ENCODE measurements at places on chromosomes 1 and 21.

GRCh38 chr1:33364565-33364918, 43.6 kb upstream of the A3GALT2 start:
- no peak for DNase-seq

DNA sequence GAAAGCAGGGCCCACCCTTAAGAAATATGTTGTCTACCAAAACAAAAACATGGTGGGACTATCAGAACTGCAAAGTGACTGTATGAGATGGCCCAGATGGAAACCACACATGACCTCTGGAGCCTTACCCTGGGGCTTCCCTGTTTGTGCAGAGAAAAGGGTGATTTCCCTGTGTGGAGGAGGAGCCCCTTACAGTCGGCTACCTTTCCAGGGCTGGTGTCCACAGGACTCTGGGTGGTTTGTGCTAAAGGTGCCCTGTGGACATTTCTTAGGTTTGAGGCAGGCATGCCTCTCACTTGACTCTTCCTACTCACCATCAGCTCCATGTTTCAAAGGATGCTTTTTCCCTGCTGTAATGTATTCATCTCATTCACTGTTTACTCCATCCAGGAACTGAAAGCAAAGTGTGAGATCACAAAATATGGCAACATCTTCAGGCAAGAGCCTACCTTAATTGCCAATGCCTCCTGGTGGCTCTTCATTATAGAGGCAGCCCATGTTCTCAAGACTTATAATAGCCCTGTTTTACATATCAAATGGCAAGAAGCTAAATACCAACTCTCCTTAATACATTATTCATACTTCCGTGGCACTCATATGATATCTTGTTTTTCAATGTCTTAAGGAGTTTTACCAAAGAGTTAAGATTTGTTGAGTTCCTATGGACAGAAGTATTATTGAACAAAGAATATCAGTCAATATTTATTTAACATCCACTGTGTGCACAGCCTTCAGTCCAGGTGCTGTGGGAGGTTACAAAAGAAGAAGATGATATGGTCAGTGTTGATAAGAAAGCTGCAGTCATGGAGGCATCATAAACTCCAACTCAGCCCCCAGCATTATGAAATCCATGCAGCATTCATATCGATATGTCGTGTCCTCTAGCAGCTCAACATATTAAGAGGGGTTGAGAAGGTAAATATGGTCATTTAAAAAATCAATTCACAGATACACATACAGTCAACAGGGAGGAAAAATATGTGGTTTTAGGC, 15.5 kb upstream of the TFF3 start:
- no peak for DNase-seq

DNA sequence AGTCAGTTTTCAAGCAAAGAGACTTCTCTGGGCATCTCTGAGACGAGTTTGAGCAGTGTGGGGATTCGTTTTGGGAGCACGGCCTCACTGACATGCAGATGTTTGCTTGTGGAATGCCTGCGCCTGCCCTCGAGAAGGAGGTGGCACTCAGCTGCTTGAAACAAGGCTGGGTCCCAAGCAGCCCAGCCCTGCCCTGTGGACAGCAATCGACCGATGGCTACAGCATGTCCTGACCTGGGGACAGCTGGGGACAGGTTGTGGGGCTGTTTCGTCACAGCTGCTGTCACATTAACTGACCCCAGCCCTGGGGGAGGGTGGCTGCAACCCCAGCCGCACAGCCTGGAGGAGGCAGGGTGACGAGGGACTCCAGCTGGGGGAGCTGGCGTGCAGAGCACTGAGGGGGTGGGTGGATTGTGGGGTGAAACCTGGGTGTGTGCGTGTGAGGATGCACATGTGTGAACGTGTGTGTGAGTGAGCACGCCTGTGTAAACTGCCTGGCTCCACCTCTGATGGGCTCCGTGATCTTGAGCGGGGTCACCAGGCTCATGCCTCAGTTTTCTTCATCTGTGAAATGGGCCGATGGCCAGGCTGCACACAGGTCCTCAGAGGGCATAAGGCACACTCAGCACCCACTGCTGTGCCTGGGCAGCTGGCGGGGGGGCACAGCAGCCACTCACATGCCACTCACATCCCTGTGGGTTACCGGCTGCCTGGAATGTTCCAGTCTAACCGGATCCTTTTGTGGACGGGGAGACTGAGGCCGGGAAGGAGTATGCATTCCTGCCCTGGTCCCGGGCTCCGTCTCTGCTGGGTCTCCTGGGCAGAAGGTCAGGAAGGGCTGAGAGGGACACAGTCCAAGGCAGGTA, 49.3 kb downstream of the COL18A1 start:
- DNase-seq: no peak

DNA sequence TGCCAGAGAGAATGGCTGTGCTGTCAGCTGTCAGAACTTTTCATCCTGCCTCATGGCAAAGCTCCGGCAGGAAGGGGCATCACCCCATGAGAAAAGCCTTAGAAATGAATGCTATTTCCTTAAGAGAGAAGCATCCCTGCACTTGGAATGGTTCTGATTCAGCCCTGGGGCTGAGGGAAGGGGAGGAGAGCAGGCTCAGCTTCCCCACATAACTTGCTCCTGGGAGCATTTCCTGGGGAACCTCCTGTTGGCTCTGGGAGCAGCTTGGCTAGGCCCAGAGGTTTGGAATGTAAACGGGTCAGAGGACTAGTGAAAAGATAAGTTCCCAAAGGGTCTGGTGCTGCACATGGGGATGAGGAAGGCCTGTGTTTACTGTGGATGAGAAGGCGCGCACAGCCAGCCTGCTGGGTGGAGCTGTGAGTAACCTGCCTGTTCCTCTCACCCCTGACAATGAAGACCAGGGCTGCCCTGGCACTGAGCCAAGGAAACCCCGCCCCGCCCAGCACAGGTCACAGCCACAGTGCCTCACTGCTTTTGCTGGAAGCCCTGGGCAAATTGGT, 5.0 kb downstream of the PRELP start:
- DNase-seq: peak; percentile 75

- no peak for DNase-seq
These were observed 48.1 kb upstream of the ZSWIM5 start for GRCh38 chr1:45254490-45254889.

DNA sequence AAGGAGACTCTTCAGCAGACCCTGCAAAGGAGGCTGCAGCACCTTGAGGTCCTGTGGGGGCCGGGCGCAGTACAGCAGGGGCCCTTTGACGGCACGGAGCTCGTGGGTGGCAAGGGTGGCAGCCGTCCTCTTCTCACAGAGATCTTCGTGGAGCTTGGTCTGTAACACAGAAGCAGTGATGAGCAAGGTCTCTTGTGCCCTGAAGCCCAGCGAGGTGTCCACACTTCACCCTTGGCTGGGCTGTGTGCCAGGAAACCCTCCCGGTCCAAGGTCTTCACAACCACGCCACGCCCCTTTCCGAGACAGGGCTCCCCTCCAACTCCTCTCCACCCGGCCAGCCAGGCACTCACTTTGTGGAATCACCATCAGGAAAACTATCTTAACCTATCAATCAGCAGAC, 11.3 kb downstream of the LRRC47 start:
- DNase-seq: no peak

DNA sequence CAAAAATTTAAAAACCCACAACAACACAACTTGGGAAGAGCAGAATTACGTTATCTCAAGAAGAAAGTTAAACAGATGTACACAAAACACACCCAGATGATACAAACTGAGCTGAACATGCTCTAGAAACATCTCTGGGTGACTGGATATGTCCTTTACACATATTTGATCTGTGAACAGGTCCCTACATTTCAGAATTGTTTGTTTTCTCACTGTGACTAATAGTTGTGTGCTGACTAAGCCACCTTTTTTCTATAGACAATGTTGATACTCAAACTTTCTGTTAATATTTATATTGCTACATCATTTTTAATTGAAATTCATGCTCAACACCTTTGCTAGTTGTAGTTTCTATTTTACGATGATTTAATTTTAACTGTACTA, 1.0 kb upstream of the F11R start:
- DNase-seq: no peak

GRCh38 chr1:25532970-25533369, 10.4 kb upstream of the LDLRAP1 start:
- DNase-seq: no peak

- no peak for DNase-seq
These were observed 18.4 kb downstream of the H6PD start for GRCh38 chr1:9253004-9253403.

- no peak for DNase-seq
These were observed 259.1 kb downstream of the DSCAM start for GRCh38 chr21:40587736-40588346.

GRCh38 chr1:1433804-1434130, 1.7 kb upstream of the VWA1 start:
- DNase-seq: no peak

DNA sequence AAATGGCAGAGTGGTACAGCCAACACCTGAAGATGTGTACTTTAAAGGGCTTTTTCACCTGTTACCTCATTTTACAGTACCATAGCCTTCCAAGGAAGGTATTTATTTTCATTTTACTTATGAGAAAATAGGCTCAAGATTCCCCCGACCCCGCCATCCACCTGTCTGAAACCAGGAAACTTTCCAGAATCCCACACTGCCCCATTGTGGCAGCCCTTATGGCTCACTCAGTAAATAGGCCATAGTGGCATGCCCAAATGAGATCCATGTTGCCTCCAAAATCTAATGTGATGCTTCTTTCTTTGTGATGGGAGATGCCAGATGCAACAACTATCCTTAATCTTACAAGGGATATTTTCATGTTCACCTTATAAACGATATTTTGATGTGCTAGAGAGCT, 97.8 kb downstream of the EBNA1BP2 start:
- no peak for DNase-seq

DNA sequence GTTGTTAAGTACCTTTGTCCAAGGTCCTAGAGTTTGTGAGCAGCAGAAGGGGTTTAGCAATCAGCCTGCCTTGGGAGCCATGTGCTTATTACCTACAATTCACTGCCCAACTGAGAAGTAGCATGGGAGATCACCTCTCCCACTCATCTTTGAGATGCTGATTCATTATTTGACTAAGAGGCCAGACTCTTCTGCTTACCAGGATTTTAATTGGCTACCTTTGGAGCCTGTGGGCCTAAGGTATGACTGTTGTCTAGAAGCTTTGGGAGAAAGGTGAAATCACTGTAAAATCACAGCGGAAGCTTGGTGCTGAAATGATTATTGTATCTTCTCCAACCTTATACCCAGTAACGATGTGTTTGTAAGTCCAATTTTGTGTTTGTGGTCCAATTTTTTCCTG, 213.4 kb downstream of the ST6GALNAC3 start:
- DNase-seq: no peak

GRCh38 chr1:202798260-202798659, 10.0 kb downstream of the KDM5B start:
- DNase-seq: no peak

DNA sequence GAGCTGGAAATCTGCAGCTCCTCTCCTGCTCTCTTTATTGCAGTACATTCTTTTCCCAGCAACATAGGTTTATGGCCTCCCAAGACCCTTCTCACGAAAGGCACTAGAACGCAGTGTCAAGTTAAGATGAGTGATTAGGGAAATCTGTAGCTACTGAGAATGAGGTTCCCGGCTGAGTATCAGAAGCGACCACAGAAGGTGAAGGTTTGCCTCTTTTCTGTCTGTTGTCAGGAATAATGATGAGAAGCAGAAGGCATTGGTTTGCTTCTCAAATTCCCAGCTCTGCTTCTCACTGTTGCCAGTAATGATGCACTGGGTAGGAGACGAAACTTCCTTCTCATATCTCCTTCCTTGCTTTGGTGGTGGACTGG, 128.4 kb downstream of the NTMT2 start:
- DNase-seq: no peak

GRCh38 chr1:110597966-110598365, 8.2 kb downstream of the KCNA2 start:
- DNase-seq: no peak

GRCh38 chr1:182611326-182611725, 7.1 kb upstream of the RGS16 start:
- no peak for DNase-seq

- DNase-seq: no peak
These were observed 8.3 kb downstream of the TNR start for GRCh38 chr1:175735144-175735543.

DNA sequence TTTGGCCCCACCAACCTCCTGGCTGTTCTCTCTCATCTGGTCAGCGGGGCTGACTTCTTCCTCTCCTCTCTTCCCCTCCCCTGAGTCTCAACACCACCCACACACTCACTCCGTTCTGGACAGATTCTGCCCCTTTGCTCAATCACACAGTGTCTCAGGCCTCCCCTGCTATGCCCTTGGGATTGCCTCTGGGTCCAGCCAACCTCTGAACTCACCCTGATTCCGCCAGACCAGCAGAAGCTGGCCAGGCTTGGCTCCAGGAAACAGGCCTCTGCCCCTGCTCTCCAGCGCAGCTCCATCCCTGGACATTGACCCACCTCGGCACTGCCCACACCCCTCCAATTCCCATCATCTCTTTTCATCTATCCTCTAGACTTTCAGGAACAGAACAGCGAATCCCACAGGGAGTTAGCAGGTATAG, 22.1 kb downstream of the AHDC1 start:
- DNase-seq: no peak

DNA sequence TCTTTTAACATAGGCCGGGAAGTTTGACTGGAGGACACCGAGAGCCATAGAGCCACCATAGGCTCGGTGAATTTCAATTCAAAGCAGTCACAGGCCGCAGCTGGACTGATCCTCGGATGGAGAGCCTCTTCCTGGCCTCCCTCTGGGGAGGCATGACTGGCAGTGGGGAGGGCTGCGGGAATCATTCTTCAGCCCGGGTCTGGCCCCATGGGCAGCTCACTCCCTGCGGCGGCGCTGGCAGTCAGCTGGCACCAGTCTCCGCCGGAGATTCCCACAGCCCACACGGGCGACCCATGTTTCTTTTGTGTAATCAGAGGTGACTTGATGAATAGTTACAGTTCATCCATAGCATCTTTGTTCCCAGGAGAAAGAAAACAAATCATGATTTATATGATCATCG, 10.6 kb downstream of the ESPN start:
- DNase-seq: no peak

DNA sequence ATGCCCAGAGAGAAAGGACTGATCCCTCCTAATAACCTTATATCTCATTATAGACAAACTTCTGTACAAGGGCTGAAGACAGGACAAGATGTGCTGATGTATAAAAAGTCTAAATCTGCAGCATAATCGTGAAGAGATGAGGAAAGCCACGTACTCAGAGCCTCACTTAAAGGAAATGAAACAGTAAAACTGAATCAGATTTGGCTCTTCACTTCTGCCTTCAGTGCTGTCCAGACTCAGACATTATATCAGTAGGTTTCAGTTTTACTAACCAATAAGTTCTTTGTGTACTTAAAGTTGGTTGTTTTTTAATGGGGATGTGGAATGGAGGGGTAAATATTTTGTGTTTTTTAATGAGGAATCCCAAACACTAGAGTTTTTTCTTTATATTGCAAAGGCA, 45.3 kb upstream of the RGS1 start:
- DNase-seq: no peak

DNA sequence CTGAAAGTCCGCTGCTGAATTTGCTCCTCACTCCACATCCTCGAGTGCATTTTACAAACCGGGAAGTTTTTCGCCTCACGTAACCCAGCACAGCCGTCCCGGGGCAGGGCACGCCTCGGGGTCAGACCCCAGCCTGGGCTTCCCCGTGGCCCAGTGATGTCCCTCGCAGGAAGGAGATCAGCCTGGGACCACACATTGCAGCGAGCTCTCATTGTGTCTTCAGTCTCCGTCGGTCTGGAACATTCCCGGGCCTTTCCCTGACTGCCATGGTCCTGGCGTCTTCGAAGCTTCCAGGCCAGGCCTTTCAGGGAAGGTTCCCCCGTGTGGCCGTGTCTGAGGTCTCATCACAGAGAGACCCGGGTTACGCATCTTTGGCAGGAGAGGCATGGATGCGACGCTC, 43.5 kb downstream of the MORN1 start:
- DNase-seq: no peak

Data from tibial nerve (tissue), 4 donors.